ENCODE measurements at places on chromosomes 1 and 21.

DNA sequence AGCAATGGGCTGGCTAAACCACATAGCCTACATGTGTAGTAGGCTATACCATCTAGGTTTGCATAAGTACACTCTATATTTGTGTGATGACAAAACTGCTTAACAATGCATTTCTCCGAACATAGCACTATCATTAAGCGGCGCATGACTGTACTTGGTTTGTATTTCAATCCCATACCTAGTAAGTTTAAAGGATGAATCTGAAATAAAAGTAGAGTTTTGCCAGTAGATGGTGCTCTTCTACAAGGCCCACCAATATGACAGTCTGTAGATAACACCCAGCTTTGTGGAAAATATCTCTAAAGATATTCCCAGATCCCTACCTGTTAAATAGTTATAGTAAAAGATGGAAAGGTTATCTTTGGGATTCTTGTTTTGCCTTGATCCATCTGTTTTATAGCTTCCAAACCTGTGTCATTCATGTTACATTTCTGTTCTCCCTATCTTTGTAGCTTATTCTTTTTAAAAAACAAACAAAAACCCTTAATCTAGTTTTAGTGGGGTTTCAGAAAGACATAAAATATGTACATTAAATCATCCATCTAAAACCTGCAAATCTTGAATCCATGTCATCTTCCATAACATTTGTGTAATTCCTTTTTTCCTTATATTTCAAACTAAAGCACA lies 33.9 kb upstream of the ASPM start:
- no peak for DNase-seq

DNA sequence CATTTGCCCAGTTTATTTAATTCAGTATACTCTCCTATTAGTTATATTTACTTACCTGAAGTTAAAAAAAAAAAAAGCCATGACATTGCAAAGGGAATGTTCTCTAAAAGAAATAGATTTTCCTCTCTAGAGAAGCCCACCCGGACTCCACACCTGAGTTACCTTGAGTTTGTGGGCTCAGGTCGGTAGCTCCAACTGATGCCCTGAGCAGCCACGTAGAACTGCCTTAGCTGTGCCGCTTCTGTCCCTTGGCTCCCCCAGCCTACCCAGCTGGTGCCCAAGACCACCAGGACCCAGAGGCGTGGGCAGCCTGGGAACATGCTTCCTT lies 250 bp downstream of the F5 start:
- no peak for DNase-seq

DNA sequence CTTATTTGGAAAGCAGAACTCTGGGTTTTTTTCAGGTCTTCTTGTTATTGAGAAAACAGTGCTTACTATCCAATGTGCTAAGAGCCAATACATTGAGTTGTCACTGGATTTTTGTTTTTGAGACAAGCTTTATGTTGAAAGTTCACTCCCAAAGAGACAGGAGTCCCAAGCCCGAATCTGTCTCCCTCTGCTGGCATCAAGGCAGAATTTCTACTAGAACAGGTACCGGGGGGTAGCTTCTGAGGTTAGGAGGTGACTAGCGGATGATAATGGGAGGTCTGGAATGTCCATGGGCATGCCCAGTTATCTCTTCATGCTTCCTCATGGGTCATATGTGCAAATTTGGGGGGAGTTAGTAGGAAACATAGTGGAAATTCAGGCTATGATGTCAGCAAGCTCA lies 25.1 kb downstream of the ZNF124 start:
- no peak for DNase-seq

DNA sequence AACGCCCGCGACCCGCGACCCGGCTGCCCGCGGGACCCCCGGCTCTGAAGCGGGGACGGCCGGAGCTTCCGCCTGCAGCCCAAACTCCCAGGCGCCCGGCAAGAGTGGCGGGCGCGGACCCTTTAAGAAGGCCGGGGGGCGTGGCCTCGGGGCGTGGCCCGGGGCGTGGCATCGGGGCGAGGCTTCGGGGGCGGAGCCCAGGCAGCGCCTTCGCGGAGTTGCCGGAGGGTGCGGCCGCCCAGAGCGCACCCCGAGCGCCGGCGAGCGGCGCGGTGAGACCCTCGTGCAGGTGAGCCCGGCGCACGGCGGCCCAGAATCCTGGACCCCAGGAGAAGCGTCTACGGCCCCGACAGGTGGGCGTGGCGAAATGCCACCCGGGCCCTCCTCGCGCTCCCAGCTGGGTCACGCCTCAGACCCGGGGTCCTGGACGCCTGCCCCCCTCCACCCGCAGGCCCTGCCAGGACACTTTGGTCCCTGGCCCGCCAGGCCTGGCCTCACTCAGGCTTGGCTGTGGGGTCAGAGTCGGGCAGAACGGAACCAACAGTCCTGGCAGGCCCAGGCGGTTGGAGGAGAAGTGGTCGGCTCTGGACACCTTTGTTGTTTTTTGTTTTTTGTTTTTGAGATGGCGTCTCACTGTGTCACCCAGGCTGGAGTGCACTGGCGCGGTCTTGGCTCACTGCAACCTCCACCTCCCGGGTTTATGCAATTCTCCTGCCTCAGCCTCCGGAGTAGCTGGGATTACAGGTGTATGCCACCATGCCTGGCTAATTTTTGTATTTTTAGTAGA lies 14.4 kb downstream of the RNF223 start:
- DNase-seq = no peak

DNA sequence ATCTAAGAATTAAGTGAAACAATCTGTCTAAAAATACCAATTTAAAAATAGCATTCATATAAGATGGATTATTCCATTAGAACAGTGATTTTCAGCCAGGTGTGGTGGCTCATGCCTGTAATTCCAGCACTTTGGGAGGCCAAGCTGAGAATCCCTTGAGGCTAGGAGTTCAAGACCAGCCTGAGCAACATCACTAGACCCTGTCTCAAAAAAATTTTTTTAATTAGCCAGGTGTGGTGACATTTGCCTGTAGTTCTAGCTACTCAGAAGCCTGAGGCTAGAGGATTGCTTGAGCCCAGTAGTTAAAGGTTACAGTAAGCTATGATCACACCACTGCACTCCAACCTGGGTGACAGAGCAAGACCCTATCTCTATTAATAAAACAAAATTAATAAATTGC lies 35.0 kb upstream of the SLC35A3 start:
- no peak for DNase-seq

GRCh38 chr1:115432061-115432460 lies 94.0 kb upstream of the NGF start:
- no peak for DNase-seq

DNA sequence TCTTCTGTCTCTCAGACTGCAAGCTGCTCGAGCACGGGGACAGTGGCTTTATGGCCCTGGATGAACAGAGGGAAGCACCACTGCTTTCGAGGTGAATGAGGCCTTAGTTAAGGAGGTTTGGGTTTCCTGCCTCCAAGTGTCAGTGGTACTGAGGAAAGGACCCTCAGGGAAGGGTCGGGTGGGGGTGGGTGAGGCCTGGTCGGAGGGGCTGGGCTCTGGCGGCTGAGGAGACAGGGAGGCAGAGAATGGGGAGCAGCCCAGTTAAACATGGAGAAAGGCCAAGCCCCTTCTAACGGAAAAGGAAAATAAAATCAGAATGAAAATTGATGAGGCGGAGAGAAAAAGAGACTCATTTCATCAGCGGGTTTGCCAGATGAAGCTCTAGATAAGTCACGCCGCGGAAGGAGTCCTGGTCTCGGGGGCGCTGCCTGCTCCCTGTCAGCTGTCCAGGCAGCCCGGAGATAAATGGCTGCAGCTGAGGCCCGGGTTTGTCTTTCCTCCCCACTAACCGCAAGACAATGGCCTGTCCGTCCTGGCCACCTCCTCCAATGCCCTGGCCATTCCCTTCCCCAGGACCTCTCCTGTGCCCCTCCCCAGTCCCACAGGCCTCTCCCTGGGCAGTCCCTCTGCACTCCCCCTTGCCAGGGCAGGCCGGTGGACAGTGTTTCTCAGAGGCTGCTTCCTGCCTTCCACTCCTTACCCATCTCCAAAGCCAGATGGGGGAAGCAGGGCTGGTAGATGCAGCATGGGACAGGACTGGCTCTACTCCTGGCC lies 55.2 kb downstream of the LRRN2 start:
- no peak for DNase-seq

DNA sequence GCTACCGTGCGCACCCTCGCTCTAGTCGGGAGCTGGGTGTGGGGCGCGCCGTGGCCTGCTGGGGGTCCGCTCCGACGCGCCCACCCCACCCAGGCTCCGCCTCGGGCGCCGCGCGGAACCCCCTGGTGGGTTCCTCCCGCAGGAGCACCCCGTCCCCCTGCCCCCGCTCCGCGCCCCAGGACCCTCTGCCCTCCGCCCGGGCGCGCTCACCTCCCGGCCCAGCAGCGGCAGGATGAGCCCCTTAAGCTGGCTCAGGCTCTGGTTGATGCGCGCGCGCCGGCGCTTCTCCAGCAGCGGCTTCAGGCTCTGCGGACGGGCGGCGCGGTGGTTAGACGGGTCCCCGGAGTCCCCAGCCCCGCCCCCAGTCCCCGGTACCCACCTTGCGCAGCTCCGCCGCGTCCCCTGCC lies 319 bp downstream of the HES2 start:
- no peak for DNase-seq

DNA sequence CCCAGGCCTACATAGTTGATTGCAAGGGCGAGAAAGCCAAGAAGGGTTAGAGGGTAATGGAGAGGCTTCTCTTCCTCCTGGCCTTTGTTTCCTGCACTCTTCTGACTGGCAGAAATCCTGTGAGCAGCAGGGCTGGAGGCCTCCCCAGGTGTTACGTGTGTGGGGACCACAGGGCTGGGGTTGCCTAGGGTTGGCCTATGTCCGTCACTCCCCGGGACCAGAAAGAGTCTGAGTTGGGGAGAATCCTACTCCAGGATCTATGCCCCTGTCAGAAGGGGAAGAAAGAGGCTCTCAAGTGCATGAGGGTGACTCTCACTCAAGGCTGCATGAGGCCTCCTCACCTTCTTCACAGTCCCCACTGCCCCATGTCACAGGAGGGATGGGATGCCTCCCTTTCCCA lies 38.5 kb downstream of the IGFN1 start:
- DNase-seq = no peak

DNA sequence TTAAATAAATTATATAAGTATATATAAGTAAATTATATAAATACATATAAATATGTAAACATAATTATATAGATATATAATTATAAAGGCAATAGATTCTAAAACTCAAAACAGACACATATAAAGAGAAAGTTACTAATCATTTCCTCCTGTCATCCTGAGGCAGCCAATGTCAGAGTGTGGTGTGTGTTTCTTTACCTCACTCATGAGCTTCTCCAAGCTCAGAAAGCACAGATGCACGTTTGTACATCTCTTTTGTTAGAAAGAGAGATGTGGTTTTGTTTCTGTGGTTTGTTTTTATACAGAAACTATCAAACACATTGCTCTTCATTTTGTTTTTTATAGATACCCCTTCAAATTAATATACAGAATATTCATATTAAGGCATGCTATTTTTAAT lies 594.8 kb downstream of the USP25 start:
- no peak for DNase-seq

GRCh38 chr1:68279846-68280245 lies 47.5 kb upstream of the WLS start:
- DNase-seq = no peak

GRCh38 chr21:28579986-28580550 lies 412.6 kb downstream of the LTN1 start:
- DNase-seq = no peak

- DNase-seq = no peak
Measured at GRCh38 chr21:16454399-16454798, 724.6 kb downstream of the USP25 start.

DNA sequence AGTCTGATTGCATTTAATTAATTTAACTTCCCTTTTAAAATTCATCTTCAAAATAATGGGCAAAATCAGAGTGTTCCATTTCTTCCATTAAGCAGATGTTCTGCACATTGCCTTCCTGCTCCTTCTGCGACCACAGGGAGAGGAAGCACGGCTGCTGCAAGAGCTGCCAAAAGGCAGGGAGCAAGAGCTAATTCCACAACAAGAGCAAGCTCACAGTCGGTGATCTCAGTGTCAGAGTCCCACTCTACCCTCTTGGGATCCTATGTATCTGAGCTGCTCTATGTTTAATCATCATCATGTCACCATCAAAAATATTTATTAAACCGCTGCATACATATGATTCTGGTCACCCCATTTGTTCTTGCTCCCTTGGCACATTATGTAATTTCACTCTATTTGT lies 255.3 kb upstream of the CAMK1G start:
- no peak for DNase-seq

GRCh38 chr1:3312898-3313575 lies 141.4 kb upstream of the ARHGEF16 start:
- peak; percentile 45 for DNase-seq

GRCh38 chr1:163770265-163770664 lies 448.5 kb downstream of the NUF2 start:
- DNase-seq = no peak

- DNase-seq = no peak
Measured at GRCh38 chr1:15788624-15789301, 18.7 kb downstream of the UQCRHL start.

- no peak for DNase-seq
Measured at GRCh38 chr1:64062941-64063581, 140.4 kb upstream of the UBE2U start.

- DNase-seq = no peak
Measured at GRCh38 chr1:44720281-44720680, 10.7 kb downstream of the RNU5D-1 start.

GRCh38 chr1:7808253-7808844 lies 24.3 kb downstream of the PER3 start:
- no peak for DNase-seq

GRCh38 chr1:9529190-9529589 lies 10.1 kb upstream of the SLC25A33 start:
- no peak for DNase-seq

- no peak for DNase-seq
Measured at GRCh38 chr1:198879711-198880306, 241.0 kb downstream of the PTPRC start.

- DNase-seq = no peak
Measured at GRCh38 chr1:41672173-41672572, 187.7 kb upstream of the EDN2 start.

DNA sequence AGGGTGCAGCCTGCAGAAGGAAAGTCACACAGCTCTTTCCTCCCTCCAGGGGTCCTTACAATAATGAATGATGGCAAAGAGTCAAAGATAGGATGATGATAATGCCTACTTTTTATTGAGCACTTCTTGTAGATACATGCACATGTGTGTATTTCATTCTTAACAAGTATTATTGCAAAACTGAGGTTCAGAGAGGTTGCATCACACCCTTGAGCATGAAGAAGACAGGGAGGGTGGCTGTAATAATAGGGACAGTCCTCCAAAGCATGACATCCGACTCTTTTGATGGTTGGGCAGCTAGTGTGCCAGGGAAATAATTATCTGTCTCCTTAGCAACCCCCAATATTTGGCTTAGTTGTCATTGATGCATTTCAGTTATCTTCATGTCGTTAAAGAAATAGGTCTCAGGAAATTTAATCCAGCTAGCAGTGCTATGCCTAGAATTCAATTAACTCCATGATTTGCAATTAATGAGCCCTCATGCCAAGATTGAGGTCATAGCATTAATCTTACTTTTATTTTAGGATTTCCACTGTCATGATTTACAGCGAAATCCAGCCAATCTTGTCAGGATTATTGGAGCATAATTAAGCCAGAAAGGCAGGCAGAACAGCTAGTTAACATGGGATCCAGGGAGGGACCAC lies 35.0 kb downstream of the DNAJC6 start:
- no peak for DNase-seq
